Urinary bladder (tissue), 4 donors: ENCODE measurements at places on chromosomes 1 and 21. TPM values are rescaled to one million over a fixed set of nuclear protein-coding genes. Genes with fewer than 3 reads are reported as not detected.

The HSD3B1 gene
- polyA plus RNA-seq, result not detected

The NID1 gene
- polyA plus RNA-seq, result 207 TPM

The FALEC gene
- polyA plus RNA-seq, result 0.47 TPM

The KIF14 gene
- polyA plus RNA-seq, result 0.09 TPM

The CELA2A gene
- polyA plus RNA-seq, result not detected
